ENCODE measurements at places on chromosomes 16 and 17.
A peak's percentile ranks its signal among the peaks of the same experiment; 100 is the strongest.

DNA sequence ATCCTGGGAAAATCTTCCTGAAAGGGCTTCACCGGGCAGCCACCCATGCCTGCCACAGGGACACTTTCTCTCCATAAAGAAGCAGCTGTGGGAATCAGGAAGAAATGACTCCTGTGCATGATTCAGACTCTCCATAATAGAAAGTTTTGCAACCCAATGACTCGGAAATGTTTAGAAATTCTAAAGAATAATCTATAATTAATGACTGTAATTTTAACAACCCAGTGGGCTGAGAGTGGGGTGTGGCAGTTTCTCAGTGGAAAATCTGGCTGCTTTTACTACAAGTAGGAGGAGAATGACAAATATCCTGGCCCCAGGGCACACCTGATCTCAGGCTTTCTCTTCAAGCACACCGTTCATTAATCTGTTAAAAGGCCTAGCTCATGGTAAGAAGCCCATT, 25.7 kb downstream of the IRF8 start:
- DNase-seq = no peak

DNA sequence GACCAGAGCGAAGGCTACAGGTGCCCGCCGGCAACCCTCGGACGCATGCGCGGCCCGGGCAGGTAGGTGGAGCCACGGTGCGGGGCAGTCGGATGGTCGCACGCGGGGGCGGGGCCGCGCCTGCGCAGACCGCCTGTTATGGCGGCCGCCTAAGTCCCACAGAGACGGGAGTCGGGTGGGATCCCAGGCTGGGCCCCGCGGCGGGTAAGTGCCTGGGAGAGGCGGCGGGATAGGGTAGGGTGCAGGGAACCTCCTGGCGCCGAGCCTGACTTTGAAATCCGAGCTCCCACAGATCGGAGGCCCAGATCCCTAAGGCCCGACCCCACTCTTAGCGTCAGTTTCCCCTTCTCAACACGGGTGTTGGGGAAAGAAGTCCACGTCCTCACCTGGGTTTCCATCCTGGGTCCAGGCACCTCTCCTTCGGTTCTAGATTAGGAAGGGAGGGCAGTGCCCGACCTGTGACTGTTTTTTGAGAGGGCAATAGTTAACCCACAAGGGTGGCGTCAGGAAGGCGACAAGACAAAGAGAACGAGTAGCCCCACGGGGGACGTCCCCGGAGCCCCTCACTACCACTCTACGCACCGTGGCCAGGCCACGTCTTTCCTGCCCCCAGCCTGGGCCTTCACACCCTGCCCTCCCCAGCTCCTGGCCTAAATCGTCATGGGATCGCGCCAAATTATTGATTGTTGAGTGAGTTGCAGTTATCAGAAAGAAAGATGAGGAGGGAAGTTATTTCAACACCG, at the start of gene METTL22:
Gene METTL22, plus strand, starts transcription at position 127 of the 743 bp plus-strand sequence. CDS start 3,968 bp downstream, outside the sequence.
- peak; percentile 85 for DNase-seq

DNA sequence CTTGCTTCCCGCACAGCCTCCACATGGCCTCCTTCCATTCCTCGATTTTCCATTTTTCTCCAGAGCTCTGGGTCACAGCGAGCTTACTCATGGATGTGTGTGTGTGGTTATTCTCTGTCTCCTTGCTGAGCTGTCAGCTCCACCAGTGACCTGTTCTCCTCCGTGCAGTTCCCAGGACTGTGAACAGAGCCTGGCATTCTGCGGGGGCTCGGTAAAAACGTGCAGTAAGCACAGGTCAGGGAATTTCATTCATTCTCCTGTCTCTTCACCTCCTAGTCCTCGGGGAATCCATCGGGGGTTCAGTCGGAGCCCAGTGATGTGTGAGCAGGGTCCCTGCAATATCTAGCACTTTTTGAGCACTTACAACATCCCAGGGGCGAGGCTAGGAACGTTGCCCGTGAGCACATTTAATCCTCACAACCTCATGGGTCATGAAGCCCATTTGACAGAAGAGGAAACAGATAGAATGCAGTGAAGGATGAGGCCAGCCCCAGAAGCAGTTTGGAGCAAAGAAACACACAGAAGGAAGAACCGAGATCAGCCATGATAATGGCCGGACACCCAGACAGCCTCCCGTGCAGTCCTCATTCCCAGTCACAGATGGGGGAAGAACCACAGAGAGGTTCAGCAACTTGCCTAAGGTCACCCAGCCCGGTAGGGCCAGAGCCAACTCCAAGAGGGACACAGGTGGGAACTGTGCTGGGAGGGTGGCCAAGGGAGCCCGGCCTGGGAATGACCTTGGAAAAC, 183.2 kb upstream of the GSE1 start:
- no peak for DNase-seq

DNA sequence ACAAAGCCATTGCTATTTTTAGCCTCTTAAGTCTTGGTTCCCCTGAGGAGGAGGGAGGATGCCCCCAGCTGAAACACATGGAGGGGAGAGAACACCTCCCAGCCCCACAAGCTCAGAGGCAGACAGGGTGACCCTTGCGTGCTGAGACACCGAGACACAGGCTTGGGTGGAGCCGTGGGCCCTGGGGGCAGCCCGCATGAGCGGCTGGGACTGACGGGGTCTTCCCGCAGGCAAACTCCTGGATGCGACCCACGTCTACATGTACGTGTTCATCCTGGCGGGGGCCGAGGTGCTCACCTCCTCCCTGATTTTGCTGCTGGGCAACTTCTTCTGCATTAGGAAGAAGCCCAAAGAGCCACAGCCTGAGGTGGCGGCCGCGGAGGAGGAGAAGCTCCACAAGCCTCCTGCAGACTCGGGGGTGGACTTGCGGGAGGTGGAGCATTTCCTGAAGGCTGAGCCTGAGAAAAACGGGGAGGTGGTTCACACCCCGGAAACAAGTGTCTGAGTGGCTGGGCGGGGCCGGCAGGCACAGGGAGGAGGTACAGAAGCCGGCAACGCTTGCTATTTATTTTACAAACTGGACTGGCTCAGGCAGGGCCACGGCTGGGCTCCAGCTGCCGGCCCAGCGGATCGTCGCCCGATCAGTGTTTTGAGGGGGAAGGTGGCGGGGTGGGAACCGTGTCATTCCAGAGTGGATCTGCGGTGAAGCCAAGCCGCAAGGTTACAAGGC, 9.8 kb downstream of the SLC16A3 start:
- peak; percentile 64 for DNase-seq

- DNase-seq = no peak
These were observed 70.1 kb downstream of the ARHGAP23 start for GRCh38 chr17:38498353-38498752.

DNA sequence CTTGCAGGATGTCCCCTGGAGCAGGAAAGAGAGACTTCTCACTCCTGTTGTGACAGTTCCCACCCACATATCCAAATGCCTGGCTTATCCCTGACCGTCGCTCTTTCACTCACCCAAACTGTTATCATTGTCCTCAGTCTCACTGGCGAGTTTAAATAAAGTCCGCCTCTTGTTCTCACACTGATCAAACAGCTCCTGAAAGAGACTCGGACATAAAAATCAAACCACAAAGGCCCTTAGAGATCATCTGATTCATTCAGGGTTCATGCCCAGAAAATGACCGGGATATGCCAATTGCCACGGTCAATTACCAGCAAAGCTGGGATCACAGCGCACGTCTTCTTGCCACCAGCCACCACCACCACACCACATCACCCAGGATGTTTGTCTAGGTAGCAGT, 19.9 kb downstream of the GGA3 start:
- DNase-seq = no peak

- no peak for DNase-seq
These were observed 2.1 kb downstream of the MFAP4 start for GRCh38 chr17:19384723-19385391.

- DNase-seq = no peak
These were observed 524 bp downstream of the IQCK start for GRCh38 chr16:19718624-19718965.

DNA sequence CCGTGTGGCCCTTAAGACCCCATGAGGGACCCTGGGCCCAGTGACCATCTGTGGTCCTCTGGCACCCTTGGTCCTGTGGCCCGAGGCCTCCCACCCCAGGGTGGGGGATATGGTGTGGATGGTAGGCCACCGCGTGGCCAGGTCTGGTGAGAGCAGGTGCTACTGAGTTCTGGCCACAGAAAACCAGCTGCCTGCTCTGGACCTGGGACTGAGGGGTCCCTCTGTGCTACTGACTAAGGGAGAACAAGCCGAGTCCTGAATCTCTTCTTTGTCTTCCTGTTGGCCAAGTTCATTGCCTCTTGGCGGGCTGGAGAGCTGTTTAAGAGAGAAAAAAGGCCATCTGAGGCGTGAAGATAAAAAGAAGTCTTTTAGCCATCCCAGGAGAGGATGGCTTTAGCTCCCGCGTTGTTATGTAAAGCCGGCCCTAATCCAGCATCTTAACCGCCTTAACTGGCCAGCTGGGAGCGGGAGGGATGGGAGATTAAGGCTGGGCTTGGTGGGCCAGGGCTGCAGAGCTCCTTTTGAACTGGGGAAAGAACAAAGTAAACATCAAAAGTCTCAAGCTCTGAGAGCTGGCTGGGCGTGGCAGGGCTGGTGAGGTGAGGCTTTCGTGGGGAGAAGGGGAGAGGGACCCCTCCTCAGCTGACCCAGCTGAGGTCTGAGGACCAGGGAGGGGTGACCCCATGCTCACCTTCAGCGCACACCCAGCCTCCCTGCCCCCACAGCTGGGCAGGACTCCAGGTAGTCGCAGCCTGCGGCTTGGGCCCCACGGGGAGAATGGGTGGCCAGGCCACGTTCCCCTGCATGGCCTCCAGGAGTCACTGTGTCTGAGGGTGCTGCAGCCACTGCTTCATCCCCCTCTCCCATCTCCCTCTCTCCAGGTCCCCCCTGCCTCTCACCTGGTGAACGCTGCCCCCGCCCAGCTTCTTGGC, 62.4 kb downstream of the NKD1 start:
- DNase-seq = no peak

GRCh38 chr17:38658741-38659345, 15.9 kb downstream of the EPOP start:
- DNase-seq = no peak

DNA sequence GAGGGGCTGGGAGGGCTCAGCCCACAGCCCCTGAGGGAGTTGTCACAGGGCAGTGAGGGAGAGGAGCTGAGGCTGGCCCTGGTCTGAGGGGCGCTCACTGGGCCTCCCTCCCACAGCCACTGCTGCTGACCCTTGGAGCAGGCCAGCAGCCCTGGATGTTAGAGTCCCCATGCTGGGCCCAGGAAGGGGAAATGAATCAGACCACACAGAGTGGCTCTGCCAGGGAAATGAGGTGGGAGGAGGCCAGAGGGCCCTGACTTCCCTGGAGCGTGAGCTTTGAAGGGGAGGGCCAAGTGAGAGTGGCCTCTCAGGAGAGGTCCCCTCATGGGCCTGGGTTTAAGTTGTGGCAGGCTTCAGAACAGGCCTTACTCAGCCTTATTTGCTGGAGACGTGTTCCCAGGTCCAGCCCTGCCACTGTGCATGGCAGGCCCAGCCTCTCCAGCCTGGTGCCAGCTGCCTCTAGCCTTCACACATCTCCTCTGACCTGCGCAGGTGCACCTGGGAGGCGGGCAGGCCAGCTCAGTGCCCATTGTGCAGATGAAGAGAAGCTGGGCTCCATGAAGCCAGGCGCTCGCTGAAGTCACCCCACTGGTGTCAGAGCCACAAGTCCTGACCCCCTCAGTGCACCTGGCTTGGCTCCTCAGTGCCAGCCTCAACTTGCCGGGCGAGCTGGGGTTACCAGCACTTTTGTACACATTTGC, 15.4 kb downstream of the GPT2 start:
- DNase-seq = no peak

DNA sequence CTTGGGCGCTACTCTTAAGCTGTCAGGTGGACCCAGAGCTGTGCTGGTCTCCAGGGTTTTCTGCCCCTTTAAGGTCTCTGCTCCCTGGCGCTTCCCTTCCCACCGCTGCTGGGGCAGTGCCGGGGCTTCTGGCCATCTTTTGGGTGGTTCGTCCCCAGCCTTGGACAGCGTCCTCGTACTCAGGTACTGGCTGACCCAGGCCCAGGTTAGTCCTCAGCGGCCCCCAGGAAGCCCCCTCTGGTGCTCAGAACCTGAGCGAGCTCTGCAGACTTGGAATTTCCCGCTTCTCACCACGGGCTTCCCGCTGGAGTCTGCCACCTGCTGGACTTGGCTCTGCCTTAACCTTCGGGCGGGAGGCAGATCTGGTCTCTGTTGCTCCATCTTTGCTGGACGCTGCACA, 94.1 kb upstream of the ZNF750 start:
- no peak for DNase-seq

GRCh38 chr17:31052187-31052889, 42.4 kb upstream of the NF1 start:
- peak; percentile 88 for DNase-seq

- no peak for DNase-seq
These were observed 5.7 kb downstream of the ZNF319 start for GRCh38 chr16:57994778-57995177.

GRCh38 chr16:65675161-65675560, 553.3 kb upstream of the CDH11 start:
- no peak for DNase-seq

GRCh38 chr16:23469814-23470213, 16.8 kb upstream of the COG7 start:
- no peak for DNase-seq

DNA sequence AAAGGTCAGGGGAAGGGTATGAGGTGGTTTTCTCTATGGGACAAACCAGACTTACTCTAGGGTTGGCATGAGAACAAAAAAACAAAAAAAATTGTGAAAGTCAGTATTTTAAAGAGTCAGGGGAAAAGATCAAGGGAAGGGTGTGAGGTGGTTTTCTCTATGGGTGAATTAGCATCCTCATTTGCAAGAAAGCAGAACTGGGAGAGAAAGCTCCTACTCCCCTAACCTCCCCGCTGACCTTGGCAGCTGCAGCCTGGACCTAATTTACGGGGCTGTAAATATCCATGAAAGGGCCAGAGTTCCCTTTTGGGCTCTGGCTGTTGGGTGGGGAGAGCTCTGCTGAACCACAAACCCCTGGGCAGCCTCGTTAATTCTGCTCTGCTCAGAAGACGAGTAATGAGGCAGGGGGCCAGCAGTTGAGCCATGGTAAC, 10.6 kb downstream of the RHBDL3 start:
- DNase-seq = no peak

DNA sequence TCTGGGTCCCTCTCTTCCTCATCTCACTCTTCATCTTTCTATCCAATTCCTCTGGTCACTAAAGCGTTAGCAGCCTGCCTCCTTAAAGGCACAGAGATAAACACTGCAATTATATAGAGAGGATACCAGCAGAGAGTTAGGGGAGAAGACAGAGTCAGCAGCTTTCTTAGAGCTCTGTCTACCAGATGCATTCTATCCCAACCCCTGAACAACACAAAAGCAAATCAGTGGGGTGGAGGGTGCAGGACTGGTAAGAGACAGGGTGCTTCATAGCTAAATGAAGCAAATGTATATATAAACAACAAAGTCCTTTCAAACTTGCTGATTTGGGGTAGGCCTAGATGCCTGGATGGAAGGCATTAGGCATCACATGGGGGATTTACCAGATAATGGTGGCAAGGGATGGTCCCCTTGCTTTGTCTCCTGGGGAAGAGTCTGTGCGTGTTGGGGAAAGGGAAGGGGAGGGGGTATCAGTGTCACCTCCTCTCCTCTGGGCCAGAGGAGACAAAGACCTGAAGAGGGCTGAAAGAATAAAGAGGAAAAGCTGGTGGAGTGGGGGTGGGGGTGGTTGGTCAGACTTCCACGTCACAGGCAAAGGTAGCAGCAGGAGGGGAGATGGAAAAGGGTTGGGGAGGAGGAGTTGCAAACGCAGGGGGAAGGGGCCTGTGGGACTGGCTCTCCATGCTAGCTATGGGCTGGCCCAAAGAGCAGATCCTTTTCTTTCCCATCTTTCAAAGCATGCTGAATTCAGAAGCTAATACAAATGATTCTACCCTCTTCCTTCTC, 12.0 kb downstream of the HOXB4 start:
- DNase-seq = no peak

GRCh38 chr16:3494386-3494973, 809 bp downstream of the C16orf90 start:
- DNase-seq = no peak
